Germinal center (tissue), 1 donor: ENCODE measurements at places on chromosomes 3 and 15.

DNA sequence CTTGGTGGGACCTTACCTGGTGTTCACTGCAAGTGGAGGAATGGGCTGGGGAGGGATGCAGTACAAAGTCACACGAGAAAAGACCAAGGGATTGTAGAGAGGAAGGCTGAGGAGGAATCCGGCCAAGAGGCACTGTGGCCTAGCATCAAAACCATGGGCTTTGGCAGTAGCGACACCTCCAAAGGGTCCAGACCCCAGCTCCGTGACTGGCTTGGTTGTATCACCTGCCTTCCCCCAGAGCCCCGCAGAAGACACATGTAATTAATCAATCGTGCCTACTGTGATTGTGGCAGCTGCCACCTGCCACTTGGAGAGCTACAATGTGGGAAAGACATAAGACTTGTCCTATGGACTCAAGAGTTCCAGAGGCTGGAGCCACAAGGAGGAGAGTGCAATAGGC is 54.7 kb downstream of the ST8SIA2 start:
- no peak for DNase-seq

DNA sequence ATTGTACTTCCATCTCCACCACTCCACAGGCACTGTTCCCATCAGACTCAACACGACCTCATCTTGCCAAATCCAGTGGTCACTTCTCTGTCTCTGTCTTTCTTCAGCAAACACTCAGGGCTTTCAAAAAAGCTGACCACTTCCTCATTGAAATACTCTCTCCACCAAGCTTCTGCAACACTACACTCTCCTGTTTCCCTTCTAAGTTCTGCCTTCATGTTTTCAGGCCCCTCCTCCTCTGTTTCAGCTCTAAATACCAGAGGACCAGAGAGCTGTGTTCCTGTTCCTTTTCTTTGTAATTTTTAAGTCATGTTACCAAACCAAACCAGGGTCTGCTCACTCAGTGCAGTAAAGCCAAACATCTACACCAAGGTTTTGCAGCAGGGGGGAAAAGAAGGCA is 33.8 kb upstream of the ACP3 start:
- DNase-seq, result no peak

DNA sequence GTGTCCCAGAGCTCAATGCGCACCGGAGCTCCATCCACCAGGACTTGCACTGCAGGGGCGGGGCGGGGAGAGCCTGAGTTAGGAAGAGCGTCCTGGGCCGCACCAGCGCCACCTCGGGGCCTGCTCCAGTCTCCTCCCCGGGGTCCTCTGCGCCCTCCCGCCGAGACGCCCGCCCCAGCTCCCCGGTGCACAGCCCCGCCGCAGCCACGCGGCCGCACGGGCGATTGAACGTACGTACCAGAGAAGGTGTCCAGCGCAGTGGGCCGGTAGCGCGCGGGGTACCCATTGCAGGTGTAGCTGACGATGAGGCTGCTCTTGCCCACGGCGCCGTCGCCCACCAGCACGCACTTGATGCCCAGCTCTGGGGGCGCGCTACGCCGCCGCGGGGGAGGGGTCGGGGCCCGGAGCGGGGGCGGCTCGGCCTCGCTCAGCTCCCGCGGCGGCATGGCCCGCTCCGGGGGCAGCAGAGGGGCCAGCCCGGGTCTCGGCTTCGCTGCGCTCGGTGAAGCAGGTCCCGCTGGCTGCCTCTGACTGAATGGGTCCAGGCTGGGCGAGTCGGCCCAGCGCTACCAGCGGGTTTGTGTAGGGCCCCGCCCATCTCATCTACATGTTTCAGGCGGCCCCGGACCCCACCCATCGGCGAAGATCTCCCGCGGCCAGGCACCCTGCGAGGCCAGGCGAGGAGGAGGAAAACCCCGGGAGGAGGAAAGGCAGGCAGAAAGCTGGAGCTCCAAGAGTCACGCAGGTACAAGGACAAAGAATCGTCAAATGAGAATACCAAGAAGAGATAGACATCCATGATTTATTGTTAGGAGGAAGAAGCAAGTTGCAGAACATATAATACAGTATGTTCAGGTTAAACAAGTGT is at the start of gene RHOV:
TSS of gene RHOV (minus strand) at position 541 of the 868 bp plus-strand sequence. CDS start at position 446, 95 bp downstream.
- DNase-seq, result peak; percentile 81

DNA sequence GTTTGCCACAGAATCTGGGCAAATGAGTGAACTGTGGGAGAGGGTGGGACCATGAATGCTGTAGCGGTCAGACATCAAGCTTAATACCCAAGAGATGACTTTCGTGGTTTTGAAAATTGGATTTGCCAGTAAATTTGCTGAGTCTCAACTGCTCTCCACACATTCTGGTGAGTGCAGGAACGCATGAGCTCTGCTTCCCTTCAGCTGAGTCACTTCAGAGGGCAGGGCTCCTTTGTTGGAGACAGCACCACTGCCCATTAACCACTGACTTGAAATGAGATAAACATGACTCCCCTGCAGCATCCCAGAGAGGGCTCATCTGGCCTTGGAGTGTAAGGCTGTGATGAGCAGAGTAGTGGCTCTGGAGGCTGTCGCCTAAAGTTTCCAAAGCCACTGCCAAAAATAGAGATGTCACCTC is 22.6 kb downstream of the RARRES1 start:
- DNase-seq, result no peak

- DNase-seq, result no peak
These were observed 29.1 kb downstream of the LOXL1 start for GRCh38 chr15:73955326-73955725.

GRCh38 chr3:55673764-55674163 is 186.7 kb upstream of the WNT5A start:
- no peak for DNase-seq

DNA sequence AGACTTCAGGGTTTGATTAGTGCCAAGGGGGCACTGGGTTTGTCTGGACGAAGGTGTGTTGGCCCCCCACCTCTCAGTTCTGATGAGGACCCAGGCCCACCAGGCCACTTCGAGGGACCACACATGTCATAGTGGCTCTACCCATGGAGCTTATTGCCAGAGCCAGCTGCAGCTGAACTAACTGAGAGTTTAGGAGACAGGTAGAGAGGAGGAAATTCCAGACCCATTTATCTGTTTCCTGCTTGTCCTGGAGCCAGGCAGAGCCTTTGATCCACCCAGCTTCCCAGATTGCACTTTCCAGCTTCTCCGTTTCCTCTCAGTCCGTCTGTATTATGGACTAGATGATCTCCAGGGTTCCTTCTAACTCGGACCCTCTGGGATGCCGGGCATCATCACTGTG is 20.9 kb downstream of the SLC24A1 start:
- DNase-seq, result no peak

- DNase-seq, result no peak
These were observed 123.6 kb upstream of the MLF1 start for GRCh38 chr3:158447408-158447807.

GRCh38 chr3:65478551-65479500 is 559.9 kb downstream of the MAGI1 start:
- DNase-seq, result no peak

- DNase-seq, result no peak
These were observed 138.9 kb downstream of the ZIC4 start for GRCh38 chr3:147267434-147267833.

- DNase-seq, result no peak
These were observed 43.2 kb downstream of the LRRFIP2 start for GRCh38 chr3:37130984-37131859.

DNA sequence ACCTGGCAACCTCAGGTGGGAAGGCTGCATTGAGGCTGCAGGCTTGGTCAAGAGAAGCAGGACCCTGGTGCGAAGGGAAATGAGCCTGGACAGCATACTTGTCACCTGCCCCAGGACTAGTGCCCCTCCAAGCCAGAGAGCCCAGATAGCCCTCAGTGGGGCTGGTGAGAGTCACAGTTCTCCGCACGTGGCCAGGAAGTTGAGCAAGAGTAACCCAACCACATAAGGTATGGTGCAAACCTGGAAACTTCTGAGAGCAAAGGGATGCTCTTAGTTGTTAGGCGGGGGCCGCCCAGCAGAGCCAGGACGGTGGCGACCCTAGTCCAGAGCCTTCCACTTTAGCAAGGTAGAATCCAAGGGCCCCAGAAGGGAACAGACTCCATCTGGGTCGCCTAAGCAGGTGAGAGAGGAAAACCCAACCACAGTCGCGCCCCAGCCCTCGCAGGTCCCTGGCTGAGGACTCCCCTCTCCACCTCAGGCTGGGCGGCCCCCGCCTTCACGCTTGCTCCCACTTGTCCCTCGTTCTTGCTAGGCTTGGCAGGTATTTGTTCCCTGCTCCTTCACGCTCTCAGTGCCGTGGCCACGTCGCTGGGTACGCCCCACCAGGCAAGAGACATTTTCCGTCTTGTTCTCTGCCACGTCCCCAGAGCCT is 1.1 kb upstream of the VPS18 start:
- no peak for DNase-seq

GRCh38 chr15:80531796-80532195 is 127.6 kb downstream of the ARNT2 start:
- no peak for DNase-seq

DNA sequence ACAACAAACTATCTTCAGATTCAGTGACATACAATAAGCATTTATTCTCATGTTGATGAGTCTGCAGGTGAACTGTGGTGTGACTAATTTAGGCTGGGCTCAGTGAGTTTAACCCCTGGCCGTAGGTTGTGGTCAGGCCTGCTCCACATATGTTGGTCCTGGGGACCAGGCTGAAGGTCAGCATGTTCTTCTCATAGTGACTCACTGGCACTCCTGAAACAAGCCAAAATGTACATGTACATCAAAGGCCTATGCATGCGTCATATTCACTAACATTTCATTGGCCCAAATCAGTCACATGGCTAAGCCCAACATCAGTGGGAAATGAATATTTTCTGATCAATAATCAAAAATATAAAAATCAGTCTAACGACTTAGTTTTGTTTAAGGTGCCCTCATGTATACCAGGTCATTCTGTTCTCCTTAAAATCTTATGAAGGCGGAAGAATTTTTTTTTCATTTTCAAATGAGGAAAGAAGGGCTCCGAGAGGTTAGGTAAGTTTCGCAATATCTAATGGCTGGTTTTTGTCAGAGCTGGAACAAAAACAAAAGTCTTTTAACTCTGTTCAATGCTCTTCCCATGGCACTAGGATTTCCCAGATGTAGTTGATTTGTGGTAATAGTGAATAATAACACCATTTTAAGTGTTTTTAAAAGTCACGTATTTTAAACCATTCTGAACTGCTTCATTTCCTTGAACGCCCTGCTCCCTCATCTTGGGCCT is 148.5 kb downstream of the MFSD1 start:
- no peak for DNase-seq

- DNase-seq, result no peak
These were observed 21.4 kb downstream of the ERICH6 start for GRCh38 chr3:150682279-150682678.

- no peak for DNase-seq
These were observed 55.9 kb downstream of the MDFIC2 start for GRCh38 chr3:70256566-70256965.

GRCh38 chr15:69479081-69479480 is 26.5 kb downstream of the RPLP1 start:
- no peak for DNase-seq

DNA sequence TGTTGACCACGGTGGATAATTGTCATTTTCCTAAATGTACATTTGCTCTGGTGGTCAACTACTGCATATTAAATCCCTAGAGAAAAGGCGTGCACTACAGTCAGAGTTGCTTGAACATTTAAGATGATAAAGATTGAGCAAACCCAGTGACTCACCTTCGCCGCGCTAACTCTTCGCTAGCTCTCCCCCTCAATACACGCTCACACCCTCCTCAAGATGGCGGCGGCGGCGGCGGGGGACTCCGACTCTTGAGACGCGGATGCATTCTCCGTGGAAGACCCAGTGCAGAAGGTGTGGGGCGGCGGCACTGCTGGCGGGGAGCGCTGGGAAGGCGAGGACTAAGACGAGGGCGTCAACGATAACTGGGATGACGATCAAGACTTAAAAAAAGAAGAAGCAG is 79.8 kb upstream of the PFN2 start:
- no peak for DNase-seq

DNA sequence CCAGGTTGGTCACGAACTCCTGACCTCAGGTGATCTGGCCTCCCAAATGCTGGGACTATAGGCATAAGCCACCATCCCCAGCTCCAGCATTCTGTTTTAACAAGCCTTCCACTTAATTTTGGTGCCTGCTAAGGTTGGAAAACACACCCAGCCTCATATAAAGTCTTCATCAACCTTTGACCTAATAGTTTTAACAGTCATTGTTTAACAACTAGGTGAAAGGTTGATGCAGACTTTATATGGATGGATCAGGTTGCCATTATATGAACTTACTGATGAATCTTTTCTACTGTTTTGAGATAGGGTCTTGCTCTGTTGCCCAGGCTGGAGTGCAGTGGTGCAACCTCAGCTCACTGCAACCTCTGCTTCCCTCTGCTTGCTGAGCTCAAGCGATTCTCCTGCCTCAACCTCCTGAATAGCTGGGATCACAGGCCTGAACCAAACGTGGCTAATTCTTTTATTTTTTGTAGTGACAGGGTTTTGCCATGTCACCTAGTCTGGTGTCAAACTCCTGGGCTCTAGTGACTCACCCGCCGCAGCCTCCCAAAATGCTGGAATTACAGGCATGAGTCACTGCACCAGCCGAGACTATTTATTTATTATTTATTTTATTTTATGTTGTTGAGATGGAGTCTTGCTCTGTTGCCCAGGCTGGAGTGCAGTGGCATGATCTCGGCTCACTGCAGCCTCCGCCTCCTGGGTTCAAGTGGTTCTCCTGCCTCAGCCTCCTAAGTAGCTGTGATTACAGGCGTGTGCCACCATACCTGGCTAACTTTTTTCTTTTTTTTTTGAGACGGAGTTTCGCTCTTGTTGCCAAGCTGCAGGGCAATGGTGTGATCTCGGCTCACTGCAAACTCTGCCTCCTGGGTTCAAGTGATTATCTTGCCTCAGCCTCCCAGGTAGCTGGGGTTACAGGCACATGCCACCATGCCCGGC is 3.1 kb upstream of the RPAP1 start:
- no peak for DNase-seq

DNA sequence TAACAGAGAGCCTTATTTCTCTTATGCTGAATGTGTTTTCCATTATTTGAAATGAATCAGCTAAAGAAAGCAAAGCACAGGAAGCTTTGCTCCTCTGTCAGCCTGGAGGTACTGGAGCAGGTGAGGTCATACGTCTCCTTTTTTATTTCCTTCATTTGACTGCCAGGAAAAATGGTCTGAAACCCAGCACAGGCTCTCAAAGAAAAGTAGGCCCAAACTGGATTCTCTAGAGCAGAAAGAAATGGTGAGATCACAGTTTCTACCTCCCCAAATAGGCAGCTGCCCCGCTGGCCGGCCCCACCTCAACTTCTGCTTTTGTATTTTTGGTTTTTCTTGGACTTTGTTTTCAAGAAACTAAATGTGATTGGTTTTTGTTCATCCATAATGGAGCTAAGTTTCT is 95.1 kb downstream of the RPL39L start:
- DNase-seq, result peak; percentile 60

GRCh38 chr3:112138219-112138969 is 5.3 kb upstream of the GCSAM start:
- no peak for DNase-seq

- DNase-seq, result peak; percentile 32
These were observed 154.1 kb upstream of the GOLIM4 start for GRCh38 chr3:168249550-168250414.
